Globus pallidus (tissue), 1 donor: ENCODE measurements at places on chromosomes 4 and X.

- DNase-seq = no peak
Measured at GRCh38 chr4:38504396-38504715, 159.6 kb upstream of the KLF3 start.

GRCh38 chr4:89284828-89285227 is 22.8 kb downstream of the GPRIN3 start:
- DNase-seq = no peak

DNA sequence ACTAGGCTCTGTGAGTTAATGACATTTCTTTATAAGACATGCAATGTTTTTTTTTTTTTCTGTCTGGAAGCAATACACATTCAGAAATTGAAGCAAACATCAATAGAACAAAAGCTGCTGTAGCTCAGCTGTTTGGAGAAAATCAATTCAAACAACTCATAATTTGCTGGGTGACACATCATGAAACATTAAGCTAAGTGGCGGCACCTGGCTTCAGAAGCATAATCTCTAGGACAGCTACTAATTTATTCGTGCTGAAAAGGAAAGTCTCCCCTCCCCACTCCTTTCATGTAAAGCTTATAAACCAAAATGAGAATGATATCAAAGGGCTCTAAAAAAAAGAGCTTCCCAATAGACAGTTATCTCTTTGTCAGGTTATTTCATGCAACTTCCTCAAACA is 73.9 kb downstream of the LUZP4 start:
- no peak for DNase-seq

- DNase-seq = no peak
Measured at GRCh38 chrX:45596188-45596808, 395.6 kb upstream of the DIPK2B start.
